Pons (tissue), 1 donor: ENCODE measurements at places on chromosomes 2 and 18.
A peak's percentile ranks its signal among the peaks of the same experiment; 100 is the strongest.

DNA sequence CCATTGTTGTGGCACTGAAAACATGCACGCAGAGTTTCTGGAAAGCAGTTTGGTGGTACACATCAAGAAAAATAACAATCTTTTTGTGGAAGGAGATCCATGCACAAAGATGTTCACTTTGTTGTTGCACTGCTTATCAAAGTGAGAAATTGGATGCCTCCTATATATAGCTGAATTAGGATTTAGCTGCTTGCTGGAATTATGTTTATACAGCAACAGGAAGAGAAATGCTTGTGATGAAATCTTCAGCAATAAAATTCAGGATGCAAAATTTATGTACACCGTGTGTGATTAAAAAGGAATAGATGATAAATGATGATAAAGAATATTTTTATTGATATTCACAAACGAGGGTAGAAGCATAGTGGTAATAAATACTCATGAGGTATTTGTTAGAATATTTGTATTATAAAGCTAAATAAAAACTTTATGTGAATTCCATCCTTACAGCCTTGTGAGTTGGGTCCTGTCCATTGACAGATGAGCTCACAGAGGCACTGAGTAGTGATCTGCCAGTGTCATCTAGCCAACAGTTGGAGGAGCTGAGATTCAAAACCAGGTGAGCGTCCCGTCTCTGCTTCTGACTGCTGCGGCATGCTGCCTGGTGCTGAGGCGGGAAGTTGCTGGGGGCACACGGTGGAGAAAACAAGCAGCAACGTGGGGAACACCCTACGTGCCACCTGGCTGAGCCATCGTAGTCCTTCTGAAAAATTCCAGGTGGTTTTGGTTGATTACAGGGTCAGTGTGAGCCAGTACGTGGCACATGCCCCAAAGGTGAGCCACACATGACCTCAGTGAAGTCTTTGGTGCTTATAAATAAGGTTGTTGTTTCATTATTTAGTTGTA is 80.2 kb downstream of the ASAP2 start:
- DNase-seq, result no peak

GRCh38 chr2:196468394-196468793 is 171.1 kb upstream of the CCDC150 start:
- no peak for DNase-seq

GRCh38 chr2:133213651-133214050 is 354.6 kb downstream of the NCKAP5 start:
- no peak for DNase-seq

- DNase-seq, result peak; percentile 81
Measured at GRCh38 chr18:12659904-12660605, 2.1 kb upstream of the SPIRE1 start.

- peak; percentile 34 for DNase-seq
Measured at GRCh38 chr18:13823707-13824395, at the start of gene MC5R. TSS of gene MC5R (plus strand) at chr18:13824149. CDS start at chr18:13825766, 1,617 bp downstream.

DNA sequence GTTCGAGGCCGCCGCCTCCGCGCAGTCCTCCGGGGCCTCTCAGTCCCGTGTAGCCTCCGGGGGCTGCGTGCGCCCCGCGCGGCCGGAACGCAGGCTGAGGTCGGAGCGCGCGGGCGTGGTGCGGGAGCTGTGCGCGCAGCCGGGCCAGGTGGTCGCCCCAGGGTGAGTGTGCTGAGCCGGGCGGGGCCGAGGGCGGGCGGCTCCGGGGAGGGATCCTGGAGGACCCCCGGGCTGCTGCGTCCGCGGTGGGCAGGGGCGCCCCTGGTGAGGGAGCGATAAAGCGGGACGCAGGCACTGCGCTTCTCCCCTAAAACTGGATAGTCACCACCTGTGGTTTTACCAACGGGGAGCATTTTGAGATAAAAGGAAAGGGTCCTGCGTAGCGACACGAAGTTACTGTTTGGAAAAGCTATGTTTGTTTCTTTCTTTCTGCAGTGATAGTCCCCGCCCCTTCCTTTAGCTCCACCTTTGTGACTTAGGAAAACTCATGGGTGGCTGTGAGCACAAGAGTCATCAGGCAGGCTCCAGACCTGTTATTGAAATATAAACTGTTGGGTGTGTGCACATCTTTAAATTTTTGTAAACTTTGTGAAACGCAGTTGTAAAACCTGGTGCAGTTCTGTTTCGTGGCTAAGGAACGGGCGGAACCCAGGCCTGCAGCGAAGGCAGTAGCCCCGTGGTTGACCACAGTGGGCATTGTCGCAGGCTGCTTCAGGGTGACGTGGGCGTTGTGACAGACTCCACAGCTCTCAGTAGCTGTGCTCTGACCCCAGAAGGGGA is 687 bp downstream of the CTDP1 start:
- no peak for DNase-seq
